ENCODE measurements at places on chromosomes 13 and 19.

DNA sequence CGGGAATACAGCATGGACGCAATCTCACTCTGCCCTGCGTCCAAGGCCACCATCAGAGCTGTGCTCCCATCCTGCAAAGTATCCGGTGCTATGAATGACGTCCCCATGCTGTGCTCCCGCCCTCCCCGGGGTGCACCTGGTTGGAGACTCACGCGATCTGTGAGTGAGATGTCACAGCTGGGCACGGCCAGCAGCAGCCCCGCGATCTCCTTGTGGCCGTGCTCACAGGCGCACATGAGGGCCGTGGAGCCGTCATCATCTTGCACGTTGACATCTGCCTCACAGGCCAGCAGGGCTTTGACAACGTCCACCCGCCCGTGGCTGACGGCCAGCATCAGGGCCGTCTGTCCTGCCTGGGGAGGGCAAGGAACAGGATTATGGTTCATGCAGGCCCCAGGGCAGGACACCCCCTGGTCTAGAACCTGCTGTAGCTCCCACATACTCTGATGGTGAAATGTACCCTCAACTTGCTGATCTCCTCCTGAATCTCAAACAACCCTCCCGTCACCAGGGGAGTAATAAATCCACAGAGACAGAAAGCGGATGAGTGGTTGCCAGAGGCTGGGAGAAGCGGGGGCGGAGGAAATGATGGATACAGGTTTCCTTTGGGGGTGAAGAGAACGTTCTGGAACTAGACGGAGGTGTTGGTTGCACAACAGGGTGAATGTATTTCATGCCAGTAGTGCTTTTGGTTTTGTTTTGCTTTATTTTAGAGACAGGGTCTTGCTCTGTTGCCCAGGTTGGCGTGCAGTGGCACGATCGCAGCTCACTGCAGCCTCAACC is 14.5 kb upstream of the SPC24 start:
- DNase-seq: no peak

- DNase-seq: no peak
Observed at GRCh38 chr19:56960959-56961543, 120.5 kb upstream of the PEG3 start.

DNA sequence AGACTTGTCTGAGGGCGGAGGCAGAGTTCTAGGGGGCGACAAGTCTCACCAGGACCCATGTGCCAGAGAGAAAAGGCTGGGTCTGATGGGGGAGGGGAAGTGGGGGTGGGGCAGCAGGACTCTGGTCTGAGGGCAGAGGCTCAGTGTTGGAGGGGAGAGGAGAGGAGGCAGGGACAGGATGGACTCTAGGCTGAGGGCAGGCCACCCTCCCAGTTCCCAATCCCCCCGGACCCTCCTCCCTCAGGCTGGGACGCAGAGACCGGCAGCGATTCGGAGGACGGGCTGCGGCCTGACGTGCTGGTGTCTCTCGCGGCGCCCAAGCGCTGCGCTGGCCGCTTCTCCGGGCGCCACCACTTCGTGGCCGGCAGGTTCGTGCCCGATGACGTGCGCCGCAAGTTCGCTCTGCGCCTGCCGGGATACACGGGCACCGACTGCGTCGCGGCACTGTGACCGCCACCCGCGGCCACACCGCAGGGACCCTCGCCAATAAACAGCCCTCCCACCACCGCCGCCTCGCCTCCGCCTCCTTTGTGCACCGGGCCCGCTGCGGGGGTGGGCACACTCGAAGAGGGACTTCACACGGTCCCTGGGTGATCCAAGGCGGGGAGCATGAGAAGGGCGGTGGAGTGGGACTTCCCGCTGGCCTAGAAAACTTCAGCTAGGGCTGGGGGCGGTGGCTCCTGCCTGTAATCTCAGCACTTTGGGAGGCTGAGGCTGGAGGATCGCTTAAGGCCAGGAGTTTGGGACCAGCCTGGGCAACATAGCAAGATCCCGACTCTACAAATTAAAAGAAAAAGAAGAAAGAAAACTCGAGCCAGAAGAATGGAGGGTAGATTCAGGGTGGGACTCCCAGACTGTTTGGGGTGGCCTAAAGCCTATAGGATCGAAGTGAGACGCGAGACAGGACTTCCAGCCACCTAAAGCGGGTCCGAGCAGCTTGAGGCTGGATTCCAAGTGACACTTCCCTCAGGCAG is 703 bp upstream of the CILP2 start:
- no peak for DNase-seq

DNA sequence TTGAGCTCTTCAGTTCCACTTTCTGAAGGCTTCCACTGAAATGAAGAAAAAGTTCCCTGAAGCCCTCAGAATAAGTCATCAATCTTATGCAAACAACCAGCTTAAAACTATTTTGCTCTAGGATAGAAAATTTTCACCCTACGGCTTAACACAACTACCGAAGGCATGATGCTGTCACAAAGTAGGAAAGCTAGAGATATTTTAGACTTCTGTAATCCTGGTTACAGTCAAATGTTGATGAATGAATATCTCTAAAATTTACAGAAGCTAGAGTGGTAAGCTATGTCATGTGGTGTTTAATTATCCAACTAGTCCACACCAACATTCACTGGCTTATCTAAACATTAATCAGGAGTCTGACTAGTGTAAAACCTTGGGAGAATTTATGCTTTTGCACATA is 197.9 kb downstream of the SUCLA2 start:
- no peak for DNase-seq

GRCh38 chr19:49057636-49058234 is at the start of gene CGB7:
Gene CGB7, minus strand, starts transcription at chr19:49057749. Its CDS starts 2,374 bp downstream, at chr19:49055375.
- peak; percentile 71 for DNase-seq

DNA sequence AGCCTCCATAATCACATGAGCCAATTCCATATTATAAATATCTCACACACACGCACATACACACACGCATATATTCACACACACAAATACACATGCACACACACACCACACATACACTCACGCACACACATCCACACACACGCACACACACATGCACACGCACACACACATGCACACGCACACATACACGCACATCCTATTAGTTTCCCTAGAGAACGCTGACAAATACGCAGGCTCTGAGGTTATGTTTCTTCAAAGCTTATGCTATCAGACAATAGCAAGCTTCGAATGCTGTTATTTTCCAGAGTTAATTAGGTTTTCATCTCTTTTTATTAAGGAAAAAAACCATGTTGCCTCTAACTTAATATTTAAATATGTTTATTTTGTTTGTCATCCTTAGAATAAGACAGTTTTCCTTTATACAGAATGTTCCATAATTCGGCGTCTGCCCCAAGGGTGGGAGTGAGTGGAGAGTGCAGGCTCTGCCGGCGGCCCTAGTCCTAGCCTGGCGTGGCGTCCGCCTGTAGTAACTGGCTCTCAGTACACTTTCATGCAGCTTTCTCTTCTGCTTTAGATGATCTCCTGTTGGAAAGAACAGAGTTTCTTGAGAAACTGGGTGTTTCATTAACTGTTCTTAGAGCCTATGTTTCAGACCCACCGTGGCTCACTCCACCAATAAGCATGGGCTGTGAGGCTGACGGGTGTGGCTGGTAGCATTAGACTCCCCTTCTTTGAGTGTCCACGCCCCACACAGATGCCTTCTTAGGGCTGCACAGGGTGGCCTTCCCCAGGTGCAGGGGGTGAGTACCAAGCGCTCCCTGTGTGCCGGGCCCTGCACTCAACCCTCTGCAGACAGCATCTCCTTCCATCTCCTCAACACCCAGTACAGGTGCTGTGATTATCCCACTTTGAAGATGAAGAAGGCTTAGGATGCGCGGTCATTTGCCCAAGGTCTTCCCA is 30.4 kb upstream of the ANKRD10 start:
- no peak for DNase-seq

GRCh38 chr19:46089432-46089831 is 35.1 kb downstream of the IGFL3 start:
- DNase-seq: no peak

- no peak for DNase-seq
Observed at GRCh38 chr13:26760832-26761582, 421 bp upstream of the GPR12 start.

DNA sequence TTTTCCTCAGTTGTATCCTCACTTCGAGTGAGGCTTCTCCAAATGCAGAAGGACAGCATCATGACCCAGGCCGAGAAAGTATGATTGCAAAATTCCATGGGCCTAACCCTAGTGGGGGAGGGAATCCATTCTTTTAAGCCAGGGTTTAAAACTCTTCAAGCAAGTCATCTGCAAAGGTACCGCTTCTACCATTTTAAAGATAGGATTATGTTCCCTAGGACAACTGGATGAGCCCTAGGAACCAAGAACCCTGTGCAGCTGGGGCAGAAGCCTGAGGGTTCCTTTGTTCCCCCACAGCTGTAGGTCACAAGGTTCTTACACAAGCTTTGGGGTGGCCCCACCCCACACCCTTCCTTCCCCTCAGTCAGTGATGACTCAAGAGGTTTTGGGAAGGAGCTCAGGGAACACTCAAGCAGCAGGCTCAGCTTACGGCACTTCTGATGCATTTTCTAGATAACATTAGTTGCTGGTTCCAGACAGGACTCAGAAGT is 13.5 kb downstream of the ARL11 start:
- DNase-seq: peak; percentile 97

Measured in suppressor macrophage (primary cell).